Cerebellar nuclear complex (tissue), 1 donor: ENCODE measurements at places on chromosomes 11 and 22.

DNA sequence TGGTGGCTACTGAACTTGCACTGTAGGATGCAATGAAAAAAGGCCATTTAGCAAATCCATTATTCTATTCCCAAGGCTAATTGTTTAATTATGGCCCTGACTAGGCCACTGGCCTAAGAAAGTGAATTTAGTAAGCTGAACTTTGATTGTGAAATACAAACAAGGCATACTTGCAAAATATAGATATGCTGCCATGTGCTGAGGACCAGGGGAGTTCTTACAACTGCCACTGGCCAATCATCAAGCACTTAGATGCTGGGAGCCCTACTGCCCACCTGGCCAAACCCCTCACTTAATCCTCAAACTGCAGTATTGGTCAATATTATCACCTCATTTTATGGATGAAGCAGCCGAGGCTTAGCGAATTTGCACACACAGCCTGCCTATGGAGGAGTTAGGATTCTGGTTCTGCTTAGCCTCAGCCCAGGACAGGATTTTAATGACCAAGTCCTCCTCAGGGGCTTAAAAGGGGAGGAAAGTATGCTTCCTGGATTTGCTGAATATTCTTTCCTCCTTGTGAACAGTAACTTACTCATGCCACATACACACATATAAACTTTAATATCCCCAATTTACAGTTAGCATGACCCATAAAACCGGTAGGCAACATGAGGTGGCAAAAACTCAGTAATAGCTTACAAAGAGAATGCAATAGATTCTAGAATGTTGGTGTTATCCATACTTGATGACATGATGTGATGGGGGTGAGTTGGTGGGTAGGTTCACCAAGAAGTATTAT is 39.3 kb downstream of the CD44 start:
- no peak for DNase-seq

DNA sequence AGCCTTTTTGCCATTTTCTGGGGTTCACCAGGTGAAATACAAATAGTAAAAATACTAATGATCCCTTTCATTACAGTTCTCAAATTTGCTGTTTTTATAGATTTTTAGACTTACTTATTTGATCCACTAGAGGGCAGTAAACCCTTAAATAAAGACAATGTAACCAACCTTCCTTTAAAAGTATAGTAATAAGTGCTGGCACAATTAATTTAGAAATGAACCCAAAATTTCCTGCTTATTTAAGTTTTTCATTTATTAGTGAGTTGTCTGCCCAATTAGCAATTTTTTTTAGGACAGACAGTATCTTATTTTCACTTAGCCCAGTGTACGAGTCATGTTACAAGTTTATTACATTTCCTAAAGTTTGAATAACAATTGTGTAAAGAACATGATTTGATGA is 4.7 kb downstream of the DDIAS start:
- DNase-seq: no peak

DNA sequence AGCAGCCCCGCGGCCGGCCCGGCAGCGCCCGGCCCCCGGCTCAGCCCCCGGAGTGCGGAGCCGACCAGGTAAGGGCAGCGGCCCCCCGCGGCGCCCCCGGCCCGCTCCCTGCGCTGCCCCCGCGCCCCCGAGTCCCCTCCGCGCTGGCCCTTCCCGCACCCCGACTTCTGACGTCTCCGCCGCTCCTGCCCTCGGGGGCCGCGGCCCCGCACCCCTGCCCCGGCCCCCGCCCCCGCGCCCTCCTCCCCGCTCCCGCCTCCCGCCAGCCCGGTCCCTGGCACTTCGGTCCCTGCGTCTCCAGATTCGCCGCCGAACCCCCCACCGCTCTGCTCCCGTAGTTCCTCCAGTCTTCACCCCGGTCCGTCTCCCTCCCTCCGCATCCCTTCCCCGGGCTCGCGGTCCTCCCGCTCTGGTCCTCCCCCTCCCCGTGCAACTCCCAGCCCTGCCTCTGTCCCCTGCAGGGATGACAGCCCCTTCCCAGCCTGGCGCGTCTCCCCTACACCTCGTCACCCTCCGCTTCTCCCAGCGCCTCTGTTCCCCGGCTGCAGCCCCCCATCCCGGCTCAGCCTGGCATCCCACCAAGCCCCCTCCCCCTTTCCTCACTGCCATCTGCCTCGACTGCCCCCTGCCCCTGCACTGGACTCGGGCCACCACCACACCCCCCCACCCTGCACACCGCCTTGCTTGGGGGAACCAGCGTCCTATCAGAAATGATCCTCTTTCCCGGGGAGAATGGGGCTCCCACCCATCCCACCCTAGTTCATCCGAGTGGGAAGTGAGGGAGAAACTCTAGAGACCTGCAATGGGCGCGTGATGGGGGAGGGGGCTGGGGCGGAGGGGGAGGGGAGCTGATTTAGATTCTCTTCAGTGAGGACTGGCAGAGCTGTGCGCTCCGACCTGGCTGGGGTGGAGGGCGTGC is 531 bp downstream of the GRIK4 start:
- no peak for DNase-seq

DNA sequence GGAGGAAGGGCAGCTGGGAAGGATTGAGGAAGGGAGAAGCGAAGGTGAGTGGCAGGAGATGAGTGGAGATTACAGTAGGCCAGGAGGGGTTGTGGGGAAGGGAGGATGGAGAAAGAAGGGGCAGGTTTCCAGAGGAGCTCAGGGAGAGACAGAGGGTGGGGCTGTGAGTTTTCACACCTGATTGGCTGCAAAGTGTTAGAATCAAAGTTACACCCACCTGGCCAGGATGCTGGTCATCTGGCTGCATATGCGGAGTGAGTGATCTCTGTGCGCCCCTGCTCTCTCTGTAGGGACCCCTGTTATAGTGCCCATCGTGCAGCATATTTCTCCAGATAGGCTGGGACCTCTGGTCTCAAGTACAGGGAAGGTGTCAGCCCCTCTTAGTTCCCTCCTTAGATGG is 18.3 kb downstream of the AMPD3 start:
- no peak for DNase-seq

DNA sequence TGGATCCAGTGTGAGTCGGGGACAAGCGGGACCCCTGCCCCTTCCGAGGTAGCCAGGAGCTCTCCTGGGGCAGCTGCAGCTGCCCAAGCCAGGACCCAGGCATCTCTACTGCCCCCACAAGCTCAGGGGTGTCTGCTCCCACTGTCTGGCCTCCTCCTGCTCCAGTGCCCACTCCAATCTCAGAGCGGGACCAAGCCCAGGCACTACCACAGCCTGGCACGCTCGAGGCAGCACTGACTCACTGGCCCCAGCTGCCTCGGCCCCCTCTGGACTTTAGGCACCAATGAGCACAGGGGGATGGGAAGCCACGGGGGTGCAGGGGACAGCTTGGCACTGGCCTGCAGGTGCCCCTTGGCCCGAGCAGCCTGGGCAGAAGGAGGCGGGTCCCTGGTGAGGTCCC is 8.2 kb downstream of the IL2RB start:
- no peak for DNase-seq

DNA sequence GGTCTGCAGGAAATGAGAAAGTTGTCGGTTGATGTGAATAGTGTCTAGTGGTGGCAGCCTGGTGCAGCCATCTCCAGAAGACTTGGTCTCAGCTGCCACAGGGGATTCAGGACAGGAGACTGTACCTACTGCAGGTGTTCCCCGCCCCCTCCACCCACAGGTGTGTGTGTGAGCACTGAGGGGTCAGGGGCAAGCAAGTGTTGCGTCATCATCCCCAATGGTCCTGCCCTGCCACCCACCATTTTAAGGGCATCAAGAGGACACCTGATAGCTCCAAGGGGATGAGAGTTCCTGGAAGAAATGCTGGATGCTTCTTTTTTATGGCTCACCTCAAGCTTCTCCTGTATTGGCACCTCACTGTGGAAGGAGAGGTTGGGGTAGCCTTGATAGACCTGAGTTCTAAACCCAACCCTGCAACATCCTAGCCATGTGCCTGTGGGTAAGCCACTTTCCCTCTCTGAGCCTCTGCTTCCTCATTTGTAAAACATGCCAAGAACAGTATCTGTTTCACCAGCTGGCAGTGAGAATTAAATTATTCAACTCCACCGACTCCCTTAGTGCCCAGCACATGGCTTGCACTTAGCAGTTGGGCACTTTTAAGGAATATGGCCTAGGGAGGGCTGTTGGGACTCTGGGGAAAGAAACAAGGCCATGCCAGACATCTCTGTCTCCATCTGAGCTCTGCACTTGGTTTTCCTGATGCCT is 6.1 kb downstream of the C11orf91 start:
- DNase-seq: no peak

DNA sequence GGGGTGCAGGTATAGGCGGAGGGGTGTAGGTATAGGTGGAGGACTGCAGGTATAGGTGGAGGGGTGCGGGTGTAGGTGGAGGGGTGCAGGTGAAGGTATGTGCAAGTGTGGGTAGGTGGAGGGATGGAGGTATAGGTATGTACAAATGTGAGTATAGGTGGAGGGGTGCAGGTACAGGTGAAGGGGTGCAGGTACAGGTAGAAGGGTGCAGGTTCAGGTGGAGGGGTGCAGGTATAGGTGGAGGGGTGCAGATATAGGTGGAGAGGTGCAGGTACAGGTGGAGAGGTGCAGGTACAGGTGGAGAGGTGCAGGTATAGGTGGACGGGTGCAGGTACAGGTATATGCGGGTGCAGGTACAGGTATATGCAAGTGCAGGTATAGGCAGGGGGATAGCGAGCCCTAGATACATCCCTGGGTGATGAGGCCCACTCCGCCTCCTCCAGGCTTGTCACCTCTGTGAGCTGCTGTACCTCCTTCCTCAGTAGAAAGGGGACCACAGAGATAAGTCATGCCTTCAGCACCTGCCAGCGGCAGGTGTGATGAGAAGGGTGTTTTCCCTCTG is 17.2 kb downstream of the LINC01488 start:
- DNase-seq: no peak

GRCh38 chr11:8613036-8613435 is 19.0 kb upstream of the STK33 start:
- DNase-seq: no peak

GRCh38 chr22:46734830-46735453 is 3.1 kb downstream of the CERK start:
- DNase-seq: no peak

DNA sequence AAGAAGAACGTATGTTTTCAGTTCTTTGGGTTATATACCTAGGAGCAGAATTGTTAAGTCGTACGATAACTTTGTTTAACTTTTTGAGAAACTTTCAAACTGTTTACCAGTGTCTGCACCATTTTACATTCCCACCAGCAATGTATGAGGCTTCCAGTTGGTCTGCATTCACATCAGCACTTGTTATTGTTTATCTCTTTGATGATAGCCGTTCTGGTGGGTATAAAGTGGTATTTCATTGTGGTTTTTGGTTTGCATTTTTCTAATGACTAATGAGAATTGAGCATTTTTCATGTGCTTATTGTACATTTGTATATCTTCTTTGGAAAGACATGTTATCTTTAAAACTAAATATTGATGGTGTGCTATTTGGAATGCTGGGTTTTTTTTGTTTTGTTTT is 59.8 kb downstream of the KDM2A start:
- DNase-seq: no peak

DNA sequence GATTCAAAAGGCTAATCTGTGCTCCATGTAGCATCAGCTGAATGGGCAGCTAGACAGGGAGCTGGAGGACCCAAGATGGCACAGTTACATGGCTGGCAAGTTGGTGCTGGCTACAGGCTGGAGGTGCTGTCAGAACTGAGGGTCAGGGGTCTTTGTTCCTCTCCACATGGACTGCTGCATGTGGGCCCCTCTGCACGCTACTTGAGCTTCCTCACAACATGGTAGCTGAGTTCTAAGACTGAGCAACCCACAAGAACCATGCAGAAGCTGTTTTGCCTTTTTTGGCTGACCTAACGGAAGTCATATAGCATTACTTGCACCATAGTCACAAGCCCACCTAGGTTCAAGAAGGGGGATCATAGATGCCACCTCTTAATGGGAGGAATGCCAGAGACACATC is 196.1 kb downstream of the GRIK4 start:
- DNase-seq: no peak

GRCh38 chr11:101269390-101269789 is 139.8 kb upstream of the PGR start:
- no peak for DNase-seq

DNA sequence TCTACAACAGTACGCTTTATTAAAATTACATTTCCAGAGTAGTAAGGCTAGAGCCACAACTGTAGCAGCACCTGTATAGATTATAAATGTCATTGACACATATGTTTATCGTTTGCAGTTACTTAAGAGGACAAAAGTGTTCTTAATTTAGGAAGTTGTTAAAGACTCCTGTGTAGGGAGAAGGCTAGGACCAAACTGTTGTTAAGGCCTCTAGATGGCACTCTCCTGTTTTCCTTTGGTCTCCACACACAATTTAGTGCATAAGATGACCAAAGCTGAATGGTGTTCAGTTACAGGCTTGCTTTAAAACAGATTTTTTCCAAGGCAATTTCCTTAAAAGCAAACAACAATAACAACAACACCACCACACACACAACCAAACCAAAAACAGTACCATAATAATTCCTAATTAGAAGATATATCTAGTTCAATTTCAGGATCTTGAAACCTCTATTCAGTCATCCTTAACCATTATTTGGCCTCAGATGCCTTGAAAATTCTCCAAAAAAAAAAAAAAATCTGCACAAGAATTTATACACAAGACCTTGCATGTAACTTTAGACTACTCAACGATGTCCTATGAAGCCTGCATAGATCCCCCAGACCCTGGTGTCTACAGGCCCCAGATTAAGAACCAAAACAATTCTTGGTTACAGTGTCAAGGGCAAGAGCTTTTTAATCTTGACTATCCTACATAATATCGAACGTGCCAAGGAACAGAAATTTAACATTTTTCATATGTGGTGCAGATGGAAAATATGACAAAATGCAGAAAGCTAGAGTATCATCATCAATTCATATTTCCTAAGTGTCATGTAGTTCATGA is 42.6 kb upstream of the APOA1 start:
- no peak for DNase-seq

- no peak for DNase-seq
Measured at GRCh38 chr11:112744041-112744440, 217.2 kb upstream of the NCAM1 start.

- no peak for DNase-seq
Measured at GRCh38 chr11:63870351-63871140, 31.6 kb downstream of the MARK2 start.

DNA sequence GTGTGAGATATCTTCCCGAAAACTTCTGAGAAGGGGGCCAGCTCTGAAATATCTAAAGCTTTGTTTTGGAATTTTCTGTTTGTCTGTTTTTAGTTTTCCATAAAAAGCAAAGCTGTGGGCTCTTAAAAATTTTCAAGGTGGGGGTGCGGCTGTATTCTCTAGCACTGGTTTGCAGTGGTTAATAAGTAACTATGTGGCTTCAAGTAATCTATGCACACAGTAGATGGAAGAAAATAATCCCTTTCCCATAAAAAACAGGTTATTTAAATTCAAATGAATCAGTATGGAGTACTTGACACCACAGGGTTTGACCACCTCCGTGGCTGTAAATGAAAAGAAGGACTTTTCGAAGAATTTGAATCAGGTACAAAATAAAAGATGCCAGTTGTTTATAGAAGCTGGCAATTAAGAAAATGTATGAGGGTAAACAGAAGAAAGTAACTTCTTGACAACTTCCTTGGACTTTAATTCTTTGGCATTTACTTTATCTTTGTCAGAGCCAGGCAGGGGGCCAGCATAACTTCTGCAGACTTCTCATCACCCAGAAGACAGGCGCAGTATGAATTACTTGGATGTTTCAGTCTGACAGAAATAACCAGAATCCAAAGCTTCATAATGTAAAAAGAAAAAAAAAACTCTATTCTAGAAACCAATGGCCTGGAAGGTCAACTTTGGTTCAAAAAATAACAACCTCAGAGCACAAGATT is 981.0 kb downstream of the DLG2 start:
- DNase-seq: no peak
